ENCODE measurements at places on chromosomes 6 and 20.

- DNase-seq, result peak; percentile 80
Measured at GRCh38 chr20:62900052-62900691, 26.1 kb downstream of the DIDO1 start.

DNA sequence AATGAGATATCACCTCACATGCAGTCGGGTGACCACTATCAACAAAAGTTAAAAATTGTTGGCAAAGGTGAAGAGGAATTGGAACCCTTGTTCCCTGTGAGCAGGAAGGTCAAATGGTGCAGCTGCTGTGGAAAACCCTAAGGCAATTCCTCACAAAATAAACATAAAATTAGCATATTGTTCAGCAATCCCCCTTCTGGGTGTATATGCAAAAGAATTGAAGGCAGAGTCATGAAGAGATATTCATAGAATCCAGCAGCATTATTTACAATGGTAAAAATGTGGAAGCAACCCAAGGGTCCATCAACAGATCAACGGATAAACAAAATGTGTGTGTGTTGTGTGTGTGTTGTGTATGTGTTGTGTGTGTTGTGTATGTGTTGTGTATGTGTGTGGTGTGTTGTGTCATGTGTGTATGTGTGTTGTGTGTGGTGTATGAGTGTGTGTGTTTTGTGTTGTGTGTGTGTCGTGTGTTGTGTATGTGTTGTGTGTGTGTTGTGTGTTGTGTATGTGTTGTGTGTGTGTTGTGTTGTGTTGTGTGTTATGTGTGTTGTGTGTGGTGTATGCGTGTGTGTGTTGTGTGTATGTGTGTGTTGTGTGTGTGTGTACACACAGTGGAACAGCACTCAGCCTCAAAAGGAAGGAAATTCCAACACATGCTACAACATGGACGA lies 245.1 kb downstream of the ERMARD start:
- DNase-seq, result no peak

GRCh38 chr6:135853986-135854385 lies 2.5 kb downstream of the PDE7B start:
- no peak for DNase-seq

DNA sequence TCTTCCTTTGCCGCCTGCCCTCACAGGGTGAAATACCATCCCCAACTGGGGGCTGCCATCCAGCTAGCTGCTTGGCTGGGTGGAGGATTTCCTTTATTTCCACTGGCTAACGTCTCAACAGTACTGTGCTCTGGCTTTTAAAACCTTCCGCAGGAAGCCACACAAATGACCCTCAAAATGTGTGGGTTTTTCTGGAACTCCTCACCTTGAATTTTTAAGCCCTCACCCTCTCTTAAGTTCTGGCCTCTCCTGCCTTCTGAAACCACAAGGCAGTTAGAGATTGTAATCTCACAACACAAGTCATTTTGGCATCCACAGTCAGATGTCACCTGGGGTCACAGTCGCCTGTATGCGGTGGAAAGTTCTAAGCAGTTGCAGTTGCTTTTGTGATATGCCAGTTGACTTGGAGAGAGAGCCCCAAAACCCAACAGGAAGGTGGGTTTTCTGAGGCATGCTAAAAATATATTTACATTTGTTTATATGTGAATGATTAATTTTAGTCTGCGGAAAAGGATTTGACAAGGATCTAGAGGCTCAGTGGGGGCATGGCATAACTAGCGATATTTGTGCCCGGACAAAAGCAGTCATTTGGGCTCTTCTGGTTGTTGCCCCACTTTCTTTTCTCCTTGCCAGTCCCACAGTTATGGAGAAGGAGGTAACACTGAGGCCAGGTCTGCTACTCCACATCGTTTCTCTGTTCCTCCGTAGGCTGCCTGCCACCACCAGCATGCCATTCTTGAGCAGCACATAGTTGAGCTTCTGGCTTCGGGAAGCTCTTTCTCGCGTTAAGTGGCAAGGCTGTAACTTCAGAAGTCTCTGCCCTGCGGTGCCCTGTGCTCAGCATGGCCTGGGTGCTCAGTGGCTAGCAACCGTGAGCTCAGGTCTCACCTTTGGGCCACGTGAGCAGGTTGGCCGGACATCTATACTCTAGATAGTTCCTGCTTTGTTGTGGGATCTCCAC lies 335.3 kb downstream of the CD83 start:
- DNase-seq, result peak; percentile 20

DNA sequence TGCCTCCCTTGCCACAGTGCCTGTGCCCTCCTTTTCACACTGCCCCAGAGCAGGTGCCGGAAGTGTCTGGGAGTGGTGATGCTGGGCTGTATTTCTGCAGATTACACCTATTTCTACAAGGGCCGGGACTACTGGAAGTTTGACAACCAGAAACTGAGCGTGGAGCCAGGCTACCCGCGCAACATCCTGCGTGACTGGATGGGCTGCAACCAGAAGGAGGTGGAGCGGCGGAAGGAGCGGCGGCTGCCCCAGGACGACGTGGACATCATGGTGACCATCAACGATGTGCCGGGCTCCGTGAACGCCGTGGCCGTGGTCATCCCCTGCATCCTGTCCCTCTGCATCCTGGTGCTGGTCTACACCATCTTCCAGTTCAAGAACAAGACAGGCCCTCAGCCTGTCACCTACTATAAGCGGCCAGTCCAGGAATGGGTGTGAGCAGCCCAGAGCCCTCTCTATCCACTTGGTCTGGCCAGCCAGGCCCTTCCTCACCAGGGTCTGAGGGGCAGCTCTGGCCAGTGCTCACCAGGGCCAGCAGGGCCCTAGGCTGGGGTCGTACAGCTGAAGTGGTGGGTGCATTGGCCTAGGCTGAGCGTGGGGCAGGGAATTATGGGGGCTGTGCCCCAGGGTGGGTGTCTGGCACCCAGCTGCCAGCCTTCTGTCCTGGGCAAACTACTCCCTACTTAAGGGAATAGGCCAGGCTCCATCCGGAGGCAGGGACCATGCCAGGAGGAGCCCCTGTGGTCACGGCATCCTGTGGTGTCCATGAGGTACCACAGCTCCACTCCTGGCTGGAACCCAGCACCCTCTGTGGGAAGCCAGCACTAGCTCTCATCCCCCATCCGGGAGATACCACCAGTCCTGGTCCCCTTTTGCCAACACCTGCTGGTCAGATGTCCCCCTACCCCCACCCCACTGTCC lies 3.5 kb downstream of the MMP24OS start:
- DNase-seq, result no peak

GRCh38 chr6:52087498-52087999 lies at the start of gene PKHD1:
Gene PKHD1, minus strand, starts transcription at chr6:52087613. Its CDS starts 2,680 bp downstream, at chr6:52084933.
- no peak for DNase-seq

- no peak for DNase-seq
Measured at GRCh38 chr20:50146214-50146613, 7.3 kb downstream of the PEDS1 start.

GRCh38 chr6:169165561-169166300 lies 87.9 kb downstream of the THBS2 start:
- no peak for DNase-seq

GRCh38 chr20:18587665-18588573 lies at the start of gene DTD1:
Gene DTD1, plus strand, starts transcription at chr20:18588054. Its CDS starts 19 bp downstream, at chr20:18588073.
- peak; percentile 75 for DNase-seq

DNA sequence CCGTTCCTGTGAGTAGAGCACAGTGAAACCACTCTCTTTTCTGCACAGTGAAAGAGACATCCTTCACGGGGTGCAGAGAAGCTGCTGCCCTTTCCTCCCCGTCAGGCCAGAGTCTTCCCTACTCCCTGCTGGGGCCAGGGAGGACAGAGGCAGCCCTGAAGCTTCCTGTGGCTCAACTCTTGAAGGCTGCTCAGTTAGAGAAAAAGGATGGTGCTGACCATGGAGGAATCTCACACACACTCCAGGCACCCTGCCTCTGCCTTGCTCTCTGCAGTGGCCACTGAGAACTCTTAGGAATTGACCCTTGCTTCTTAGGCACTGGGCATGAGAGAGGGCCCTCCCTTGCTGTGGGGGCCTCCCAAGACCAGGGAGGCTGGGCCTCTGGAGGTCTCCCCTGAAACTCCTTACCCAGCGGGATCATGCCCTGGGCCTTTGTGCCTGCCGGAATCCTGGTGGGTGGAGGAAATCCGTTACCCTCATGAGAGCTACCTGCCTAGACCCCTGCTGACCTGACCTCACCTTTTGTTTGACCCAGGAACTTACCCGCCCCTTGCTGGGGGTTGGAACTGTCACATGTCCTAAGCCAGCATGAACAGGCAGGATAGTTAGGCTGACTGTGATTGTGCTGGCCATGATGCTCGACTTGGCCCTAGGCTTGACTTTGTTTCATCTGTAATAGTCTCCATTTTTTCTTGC lies 65.0 kb upstream of the CD93 start:
- no peak for DNase-seq
